Activated CD4-positive, alpha-beta T cell treated with anti-CD3 and anti-CD28 coated beads for 36 hours (primary cell): ENCODE measurements at places on chromosomes 6 and 20. TPM values are rescaled to one million over a fixed set of nuclear protein-coding genes. Genes with fewer than 3 reads are reported as not detected.

DNA sequence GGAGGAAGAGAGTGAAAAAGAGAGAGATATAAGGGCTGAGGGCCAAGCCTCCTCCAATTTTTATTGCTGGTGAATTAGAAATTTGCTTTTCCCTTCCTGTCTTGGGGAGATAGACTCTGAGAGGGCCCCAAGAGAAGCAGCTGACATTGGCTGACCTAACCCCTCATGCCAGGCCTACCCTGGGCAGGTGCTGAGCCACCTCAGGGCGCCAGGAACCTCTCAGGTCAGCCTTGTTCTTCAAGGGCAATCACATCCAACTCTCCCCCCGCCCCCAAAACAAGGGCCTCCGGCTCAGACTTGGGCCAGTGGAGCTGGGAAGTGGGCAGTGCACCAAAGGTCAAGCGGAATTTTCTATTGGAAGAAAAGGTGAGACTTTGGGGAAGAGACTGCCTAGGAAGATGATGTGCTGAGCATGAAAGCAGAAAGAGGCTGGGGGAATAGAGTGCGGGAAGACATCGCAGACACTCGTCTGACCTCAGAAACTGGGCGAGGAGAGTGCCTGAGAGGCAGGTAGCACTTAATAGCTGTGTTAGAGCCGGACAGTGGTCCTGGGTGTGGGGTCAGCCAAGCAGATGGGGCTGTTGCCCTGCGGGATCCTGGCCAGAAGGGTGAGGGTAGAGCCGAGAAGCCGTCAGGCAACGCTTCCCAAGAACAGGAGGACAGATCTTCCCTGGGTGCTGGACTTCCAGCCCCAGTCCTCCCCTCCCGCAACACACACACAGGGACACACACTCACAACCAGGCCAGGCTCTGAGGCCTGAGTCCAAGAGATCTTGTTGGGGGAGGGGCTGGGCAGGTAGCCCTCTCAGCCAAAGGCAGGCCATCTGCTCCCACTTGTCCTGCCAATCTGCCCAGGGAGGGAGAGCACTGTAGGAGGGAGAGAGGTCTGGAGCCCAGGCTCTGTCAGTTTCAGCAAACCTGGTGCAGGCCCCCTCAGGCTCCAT is 3.7 kb upstream of the FASTKD5 start:
- H3K27me3 ChIP-seq: peaks cover 4% of the 10 kb centered on the region
- DNase-seq: no peak
- no peak overlapping the region for H3K27ac ChIP-seq
- H3K4me1 ChIP-seq: peaks cover 14% of the 10 kb centered on the region

- H3K27me3 ChIP-seq: no peaks in the 10 kb centered on the region
- H3K36me3 ChIP-seq: peaks cover 32% of the 10 kb centered on the region
- H3K27ac ChIP-seq: peak overlapping the region; percentile 98
- DNase-seq: peak; percentile 28
- peak overlapping the region; percentile 99 for H3K4me3 ChIP-seq
Measured at GRCh38 chr20:32359633-32360332, 1.7 kb downstream of the ASXL1 start.

SLC17A5 gene
- total RNA-seq: 3.2 TPM

NKX2-4 gene
- not detected for total RNA-seq

GRCh38 chr6:144613859-144614258 is 328.7 kb downstream of the UTRN start:
- H3K36me3 ChIP-seq: no peaks in the 10 kb centered on the region
- DNase-seq: no peak
- no peaks in the 10 kb centered on the region for H3K27me3 ChIP-seq
- H3K27ac ChIP-seq: no peak overlapping the region
- no peak overlapping the region for H3K4me3 ChIP-seq

SIGLEC1 gene
- not detected for total RNA-seq

WFDC5 gene
- total RNA-seq: 0.23 TPM

DNA sequence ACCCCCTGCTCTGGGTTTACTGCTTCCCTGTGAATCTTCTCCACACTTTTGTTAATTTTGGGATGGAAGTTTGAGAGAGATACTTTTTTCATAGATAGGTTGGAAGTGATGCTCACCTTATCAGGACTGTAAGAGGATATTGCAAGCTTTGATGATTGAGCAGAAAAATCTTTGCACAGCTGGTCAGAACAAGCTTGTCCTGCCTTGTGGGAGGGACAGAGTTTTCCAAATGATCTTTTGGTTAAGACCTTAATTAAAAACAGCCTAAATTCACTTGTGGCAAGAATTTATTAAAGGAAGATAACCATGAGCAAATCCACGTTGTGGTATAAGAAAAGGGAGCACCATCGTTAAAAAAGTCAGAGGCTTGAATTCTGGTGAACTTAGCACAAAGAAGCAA is 32.2 kb downstream of the E2F3 start:
- H3K36me3 ChIP-seq: peaks cover 63% of the 10 kb centered on the region
- no peak overlapping the region for H3K27ac ChIP-seq
- H3K4me1 ChIP-seq: peaks cover 6% of the 10 kb centered on the region
- DNase-seq: no peak
- no peak overlapping the region for H3K4me3 ChIP-seq

SPTLC3 gene
- 1.1 TPM for total RNA-seq

DNA sequence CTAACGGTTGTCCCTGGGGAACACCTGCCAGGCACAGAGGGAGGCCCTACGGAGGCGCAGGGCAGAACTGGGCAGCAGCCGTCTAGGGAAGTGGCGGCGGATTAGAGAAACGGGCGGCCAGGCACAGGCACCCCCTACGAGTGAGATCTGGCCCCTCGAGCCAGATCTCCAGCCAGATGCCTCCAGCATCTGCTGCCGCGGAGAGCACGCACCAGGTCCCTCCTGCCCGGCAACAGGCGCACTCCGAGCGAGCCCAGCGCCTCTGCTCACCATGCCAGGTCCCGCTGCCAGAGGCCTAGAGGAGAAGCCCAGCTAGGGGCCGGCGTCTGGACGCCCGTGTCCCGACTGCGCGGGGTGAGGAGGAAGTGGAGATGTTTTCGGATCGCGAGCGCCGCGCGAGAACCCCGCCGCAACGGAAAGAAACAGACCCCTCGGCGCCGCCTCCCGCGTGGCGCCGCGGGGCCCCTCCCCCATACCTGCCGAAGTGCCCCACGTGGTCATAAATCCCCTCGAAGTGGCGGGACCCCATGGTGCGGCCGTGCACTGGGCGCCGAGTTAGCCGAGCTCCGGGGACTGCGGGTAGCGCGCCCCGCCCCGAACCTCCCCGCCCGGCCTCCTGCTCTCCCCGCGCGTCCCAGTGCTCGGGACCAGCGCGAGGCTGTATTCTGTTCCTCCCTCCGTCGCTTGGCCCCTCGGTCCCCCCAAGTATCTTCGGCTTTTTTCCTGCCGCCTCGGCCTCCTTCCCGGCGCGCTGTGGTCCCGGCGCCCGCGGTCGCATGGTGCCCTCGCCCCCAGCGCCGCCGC is at the start of gene SLC22A16:
TSS of gene SLC22A16 (minus strand) at position 568 of the 804 bp plus-strand sequence. CDS start at position 529, 39 bp downstream.
- H3K4me1 ChIP-seq: peaks cover 9% of the 10 kb centered on the region
- no peaks in the 10 kb centered on the region for H3K36me3 ChIP-seq
- H3K4me3 ChIP-seq: peak within 1 kb of the TSS; percentile 34
- no peak within 1 kb of the TSS for H3K27ac ChIP-seq
- peak; percentile 15 for DNase-seq

LZTS3 gene
- total RNA-seq: 0.88 TPM

- peaks cover 3% of the 10 kb centered on the region for H3K36me3 ChIP-seq
- no peak overlapping the region for H3K4me3 ChIP-seq
- H3K27ac ChIP-seq: no peak overlapping the region
- H3K4me1 ChIP-seq: peaks cover 17% of the 10 kb centered on the region
Measured at GRCh38 chr6:7241709-7242645, 71.0 kb downstream of the SSR1 start.

SLC52A3 gene
- not detected for total RNA-seq

- peaks cover 35% of the 10 kb centered on the region for H3K36me3 ChIP-seq
- H3K4me1 ChIP-seq: no peaks in the 10 kb centered on the region
- H3K4me3 ChIP-seq: no peak overlapping the region
Measured at GRCh38 chr6:20911712-20912111, 377.5 kb downstream of the CDKAL1 start.

- peaks cover 44% of the 10 kb centered on the region for H3K36me3 ChIP-seq
- DNase-seq: peak; percentile 41
- no peaks in the 10 kb centered on the region for H3K27me3 ChIP-seq
- H3K4me1 ChIP-seq: peaks cover 26% of the 10 kb centered on the region
- peak overlapping the region; percentile 9 for H3K27ac ChIP-seq
- no peak overlapping the region for H3K4me3 ChIP-seq
Measured at GRCh38 chr6:150894935-150895552, 29.5 kb downstream of the MTHFD1L start.

NKX2-2 gene
- not detected for total RNA-seq

GRCh38 chr6:92433911-92434310 is 985.4 kb downstream of the EPHA7 start:
- H3K36me3 ChIP-seq: no peaks in the 10 kb centered on the region
- H3K4me1 ChIP-seq: no peaks in the 10 kb centered on the region
- no peak for DNase-seq
- no peaks in the 10 kb centered on the region for H3K27me3 ChIP-seq
- no peak overlapping the region for H3K27ac ChIP-seq
- no peak overlapping the region for H3K4me3 ChIP-seq

DNA sequence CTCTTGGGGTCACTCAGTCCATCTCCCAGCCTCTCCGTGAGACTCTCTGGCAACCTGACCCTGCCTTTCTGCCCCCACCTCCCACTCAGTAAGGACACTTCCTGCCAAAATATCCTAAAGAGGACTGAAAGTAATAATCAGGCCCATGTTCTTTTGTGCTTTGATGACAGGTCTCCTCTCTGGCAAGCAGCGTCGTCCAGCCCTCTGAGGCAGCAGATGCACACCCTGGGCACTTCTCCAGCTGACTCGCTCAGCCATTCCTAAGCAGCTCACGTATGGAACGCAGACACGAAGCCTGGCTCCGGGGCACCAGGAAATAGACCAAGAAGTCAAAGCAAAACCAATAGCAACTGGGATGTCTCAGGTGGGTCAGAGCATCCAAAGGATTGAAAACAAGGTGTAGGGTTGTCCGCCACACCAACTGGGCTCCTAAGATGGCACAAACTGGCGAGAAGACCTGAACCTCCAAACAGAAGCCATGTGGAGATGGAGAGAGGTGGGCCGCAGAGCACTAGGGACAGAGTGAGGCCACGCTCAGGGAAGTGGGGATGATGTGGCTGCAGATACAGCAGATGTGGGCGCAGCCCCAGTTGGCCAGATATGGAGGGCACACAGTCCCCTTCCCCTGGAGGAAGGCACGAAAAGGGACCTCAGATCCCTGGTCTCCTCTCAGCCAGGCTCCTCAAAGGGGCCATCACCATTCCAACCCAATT is 99.3 kb downstream of the PRND start:
- H3K27me3 ChIP-seq: no peaks in the 10 kb centered on the region
- DNase-seq: no peak
- H3K36me3 ChIP-seq: peaks cover 38% of the 10 kb centered on the region

GRCh38 chr6:27837625-27838057 is 74.6 kb downstream of the OR2B2 start:
- H3K4me3 ChIP-seq: no peak overlapping the region
- no peak overlapping the region for H3K27ac ChIP-seq
- peaks cover 23% of the 10 kb centered on the region for H3K4me1 ChIP-seq
- DNase-seq: no peak

DNA sequence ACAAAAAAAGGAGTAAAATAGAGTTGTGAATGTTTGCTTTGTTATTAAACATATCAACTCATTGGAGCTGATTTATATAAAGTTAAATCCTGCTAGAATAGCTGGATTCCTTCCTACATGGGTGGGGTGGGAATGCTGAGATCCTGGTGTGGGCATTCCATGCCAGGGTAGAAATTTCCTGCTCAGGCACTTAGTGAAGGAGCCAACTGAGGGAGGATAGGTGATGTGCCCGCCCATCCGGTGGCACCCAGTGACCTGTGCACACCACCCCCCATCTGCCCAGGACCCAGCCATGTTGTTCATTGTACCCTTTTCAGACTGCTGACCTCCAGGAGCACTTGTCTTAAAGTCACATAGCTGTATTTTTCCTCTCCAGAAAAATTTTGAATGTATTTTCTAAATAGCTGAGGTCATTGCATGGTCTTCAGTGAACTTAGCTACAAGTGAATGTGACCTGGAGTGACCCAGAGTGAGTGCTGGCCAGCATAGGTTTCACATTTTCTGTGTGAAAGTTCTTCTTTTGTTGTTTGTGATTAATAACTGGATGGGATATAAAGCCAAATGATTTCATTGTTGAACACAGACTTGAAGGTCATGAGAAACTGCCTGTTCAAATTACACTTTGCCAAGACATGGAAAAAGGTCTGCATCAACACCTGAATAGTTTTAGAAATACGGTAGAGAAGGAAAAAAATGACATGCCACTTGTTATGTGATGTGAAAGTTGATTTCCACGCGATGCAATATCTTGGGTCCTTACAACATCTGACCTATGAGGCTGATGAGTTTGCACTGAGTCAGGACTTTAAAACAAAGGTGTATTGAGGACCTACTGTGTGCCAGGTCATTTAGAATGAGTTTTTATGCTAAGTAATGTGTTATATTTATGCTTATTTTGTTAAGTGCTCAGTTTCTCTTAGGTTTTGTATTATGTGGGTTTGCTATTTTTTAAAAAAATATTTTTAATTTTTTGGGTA is 77.2 kb downstream of the UTRN start:
- no peak overlapping the region for H3K4me3 ChIP-seq
- DNase-seq: peak; percentile 39
- peaks cover 8% of the 10 kb centered on the region for H3K36me3 ChIP-seq

- no peaks in the 10 kb centered on the region for H3K4me1 ChIP-seq
- H3K27me3 ChIP-seq: peaks cover 20% of the 10 kb centered on the region
- no peaks in the 10 kb centered on the region for H3K36me3 ChIP-seq
- no peak overlapping the region for H3K4me3 ChIP-seq
- no peak overlapping the region for H3K27ac ChIP-seq
Measured at GRCh38 chr6:140061110-140062042, 686.9 kb upstream of the CITED2 start.

DNAAF9 gene
- 1.3 TPM for total RNA-seq

FKBP1C gene
- 2.0 TPM for total RNA-seq

DNA sequence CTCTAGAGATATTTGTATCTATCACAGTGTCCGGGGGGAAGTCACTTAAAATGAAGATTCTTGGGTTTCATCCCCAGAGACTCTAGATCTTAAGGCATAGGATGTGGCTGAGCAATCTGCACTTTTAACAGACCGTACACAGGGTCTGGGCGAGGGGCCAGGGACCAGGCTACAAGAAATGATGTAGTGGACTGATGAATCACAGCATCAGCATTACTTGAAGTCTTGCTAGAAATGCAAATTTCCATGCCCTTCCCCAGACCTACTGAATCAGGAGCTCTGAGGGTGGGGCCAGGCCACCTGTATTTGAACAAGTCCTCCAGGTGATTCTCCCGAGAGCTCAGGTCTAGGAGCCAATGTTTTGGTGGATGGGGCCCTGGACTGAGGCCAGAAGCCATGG is 168.4 kb downstream of the DOK5 start:
- no peak overlapping the region for H3K4me3 ChIP-seq
- peaks cover 4% of the 10 kb centered on the region for H3K27me3 ChIP-seq
- DNase-seq: no peak
- no peak overlapping the region for H3K27ac ChIP-seq
